Nucleus accumbens (tissue), 56 donors: ENCODE measurements at places on chromosomes 6 and 20.

DNA sequence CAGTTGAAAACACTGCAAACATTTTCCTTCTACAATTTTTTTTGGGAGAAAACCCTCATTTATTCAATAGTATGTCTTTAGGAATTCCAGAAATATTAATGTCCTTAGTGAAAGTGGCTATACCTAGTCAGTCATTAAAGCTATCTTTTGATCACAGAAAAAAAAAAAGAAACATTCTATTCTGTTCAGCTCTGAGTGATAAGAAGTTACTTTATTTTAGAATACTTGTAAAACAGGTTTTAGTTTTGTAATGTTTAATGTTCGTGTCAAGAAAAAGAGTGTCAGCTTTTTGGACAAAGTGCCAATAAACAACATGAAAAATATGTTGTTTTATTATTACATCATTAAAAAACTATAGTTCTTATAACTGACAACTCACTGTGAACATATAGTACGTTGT, 240.4 kb downstream of the OGFRL1 start:
- no peak for DNase-seq

GRCh38 chr6:127641905-127642304, 64.9 kb downstream of the C6orf58 start:
- DNase-seq, result no peak

DNA sequence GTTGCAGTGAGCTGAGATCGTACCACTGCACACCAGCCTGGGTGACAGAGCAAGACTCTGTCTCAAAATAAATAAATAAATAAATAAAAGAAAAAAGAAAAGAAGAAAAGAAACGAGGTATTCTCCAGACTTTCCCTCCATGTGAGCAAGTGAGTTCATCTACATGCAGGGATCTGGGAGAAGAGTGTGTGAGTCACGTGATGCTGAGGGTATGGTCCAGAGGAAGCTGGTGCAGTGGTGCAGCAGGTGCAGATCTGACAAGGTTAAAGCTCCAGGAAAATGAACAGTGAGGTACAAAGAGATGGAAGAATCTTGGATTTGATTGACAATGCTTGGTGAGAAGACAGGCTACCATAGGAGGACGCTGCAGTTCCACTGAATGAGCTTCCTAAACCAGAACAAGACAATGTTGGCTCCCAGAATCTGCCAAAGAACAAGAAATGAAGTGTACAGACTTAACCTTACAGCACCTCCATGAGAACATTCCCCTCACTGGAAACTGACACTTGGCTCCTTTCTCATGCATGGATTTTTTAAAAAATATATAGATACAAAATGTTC, 79.5 kb upstream of the BTBD3 start:
- no peak for DNase-seq

DNA sequence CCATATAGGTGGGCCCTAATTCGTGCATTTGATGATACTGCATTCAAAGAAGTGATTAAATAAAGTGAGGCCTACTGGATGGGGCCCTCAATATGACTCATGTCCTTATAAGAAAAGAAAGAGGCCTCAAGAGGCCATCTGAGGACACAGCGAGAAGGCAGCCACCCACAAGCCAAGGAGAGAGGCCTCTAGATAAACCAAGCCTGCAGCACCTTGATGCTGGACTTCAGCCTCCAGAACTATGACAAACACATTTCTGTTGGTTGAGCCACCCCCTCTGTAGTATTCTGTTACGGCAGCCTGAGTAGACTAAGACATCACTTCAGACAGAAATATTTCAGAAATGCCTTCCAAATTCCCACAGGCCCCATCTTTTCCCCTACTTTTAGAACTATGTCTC, 82.5 kb upstream of the PLEKHG1 start:
- no peak for DNase-seq

DNA sequence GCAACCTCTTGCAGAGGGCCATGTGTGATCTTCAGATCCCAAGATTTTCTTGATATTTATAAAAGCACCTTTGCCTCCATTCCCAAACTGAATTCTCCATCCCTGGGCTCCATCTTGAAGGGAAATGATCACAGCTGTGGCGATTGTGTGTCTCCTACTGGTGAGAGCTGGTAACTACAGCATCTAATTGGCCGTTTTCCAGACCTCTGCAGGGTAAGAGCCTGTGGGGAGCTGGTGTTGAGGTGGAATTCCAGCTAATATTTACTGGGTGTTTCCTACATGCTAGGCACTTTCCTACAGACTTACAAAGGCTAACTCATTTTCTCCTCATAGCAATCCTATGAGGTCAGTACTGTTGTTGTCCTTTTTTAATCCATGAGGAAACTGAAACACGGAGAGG, 59.2 kb upstream of the FNDC1 start:
- DNase-seq, result no peak

DNA sequence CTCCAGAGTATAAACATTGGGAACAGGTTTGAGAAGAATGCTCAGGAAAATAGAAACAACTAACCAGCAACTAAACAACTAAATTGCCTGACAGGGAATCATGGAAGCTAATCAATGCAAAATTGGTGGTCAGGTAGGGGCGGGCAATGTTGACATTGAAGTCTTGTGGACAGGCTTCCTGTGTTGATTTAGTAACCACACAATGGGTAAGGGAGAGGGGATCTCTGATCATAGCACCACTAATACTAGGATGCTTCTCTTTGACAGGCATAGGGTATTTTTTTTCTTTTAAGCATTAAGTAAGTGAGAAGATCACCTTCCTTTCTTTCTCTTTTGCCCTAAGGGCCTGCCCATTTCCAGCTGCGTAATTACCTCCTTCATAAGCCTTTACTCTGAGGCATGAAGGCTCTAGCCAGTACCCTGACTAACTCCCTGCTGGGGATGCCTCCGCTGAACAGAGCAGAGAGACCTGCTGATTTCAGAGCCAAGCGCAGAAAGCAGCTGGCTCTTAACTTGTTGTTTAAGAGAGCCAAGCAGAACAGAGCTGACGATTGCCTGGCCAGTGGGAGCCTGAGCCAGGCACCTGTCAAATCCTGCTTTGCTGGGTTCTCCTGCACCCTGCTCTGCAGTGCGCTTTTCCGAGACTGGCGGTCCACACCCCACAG, 118.7 kb downstream of the BMP2 start:
- no peak for DNase-seq

DNA sequence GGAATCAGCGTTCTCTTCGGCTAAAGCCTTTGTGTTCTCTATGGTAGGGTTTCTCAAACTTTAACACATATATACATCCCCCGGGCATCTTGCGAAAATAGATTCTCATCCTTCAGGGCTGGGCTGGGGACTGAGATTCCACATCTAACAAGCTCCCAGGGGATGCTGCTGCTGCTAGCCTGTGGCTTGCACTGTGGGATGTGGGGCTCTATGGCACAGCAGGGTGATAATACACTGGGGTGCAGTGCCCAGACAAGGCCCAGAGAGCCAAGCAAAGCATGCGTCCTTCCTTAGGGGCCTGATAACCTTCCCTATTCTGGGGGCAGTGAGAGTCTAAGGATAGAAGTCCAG, 102.0 kb downstream of the LAMP5 start:
- DNase-seq, result no peak

DNA sequence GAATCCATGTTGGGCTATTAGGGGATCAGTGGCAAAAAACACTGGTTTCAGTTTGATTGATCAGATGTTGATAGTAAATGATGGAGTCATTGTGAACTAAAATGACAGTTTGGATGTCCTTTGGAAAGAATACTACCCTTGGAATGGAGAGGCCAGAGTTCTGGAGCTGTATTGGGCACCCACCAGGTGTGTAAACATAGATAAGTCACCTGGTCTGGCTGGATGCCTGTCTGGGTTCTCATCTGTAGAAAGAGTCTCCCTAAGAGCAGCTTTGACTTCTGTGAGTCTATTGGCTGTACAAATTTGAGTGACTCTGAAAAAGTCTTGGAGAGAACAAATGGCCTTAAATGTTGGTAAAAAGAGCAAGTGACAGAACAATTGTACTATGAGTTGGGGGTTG, 115.0 kb downstream of the SCP2D1 start:
- no peak for DNase-seq

- no peak for DNase-seq
These were observed 5.8 kb upstream of the EEF1A2 start for GRCh38 chr20:63504642-63505041.

GRCh38 chr20:46268131-46268614, 40.1 kb downstream of the CDH22 start:
- no peak for DNase-seq

DNA sequence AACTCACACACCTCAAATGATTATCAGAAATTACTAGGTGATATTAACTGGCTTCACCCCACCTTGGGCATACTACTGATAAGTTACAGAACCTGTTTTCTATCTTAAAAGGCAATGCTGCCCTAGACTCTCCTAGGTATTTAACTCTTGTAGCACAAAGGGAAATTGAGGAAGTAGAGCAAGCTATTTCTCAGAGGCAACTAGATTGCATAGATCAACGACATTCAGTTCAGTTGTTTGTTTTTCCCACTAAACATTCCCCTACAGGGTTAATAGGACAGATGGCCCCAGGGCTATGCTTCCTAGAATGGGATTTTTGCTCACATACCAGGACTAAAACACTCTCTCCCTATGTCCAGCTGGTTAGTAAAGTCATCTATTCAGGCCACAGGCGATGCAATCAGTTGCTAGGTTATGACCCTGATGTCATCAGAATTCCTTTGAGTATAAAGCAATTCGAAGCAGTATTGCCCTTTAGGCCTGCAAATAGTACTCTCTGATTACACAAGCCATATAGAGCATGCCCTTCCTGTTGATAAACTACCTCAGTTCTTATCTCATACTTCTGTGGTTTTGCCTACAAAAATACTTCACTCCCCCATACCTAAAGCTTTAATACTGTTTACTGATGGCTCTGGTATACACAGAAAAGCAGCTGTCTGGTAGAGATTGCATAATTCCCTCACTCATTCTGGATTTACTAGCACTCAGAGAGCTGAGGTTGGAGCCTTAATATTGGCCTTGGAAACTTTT, 67.4 kb upstream of the ASCC3 start:
- no peak for DNase-seq

DNA sequence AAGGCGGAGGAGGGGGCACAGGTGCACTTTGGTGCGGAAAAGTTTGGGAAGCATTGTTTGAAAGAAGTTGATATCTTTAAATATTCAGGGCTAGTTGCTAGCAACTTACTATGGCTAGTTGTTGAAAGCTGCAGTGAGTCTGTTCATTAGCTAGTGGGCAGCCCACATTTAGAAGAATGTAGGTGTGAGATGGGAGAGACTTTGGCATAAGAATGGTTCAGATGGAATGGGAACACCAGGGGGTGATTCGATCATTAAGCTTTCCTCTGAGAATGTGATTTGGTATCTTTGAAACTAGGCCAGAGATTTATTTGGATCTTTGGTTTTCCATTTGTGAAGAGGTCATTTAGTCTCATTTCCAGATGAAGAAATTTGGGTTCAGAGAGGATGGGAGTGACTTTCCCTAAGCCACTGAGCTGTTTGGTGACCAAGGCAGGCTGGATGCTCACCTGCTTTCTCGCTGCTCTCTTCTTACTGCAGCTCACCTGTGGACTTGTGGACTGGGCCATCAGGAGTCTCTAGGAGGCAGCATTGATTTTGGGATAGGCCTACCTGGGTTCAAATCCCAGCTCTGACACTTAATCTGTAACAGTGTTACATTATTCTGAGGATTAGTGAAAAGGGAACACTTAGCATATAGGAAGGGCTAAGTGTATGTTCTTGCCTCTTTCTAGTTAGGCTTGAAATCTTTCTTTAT, 62.9 kb downstream of the CARMIL1 start:
- no peak for DNase-seq

DNA sequence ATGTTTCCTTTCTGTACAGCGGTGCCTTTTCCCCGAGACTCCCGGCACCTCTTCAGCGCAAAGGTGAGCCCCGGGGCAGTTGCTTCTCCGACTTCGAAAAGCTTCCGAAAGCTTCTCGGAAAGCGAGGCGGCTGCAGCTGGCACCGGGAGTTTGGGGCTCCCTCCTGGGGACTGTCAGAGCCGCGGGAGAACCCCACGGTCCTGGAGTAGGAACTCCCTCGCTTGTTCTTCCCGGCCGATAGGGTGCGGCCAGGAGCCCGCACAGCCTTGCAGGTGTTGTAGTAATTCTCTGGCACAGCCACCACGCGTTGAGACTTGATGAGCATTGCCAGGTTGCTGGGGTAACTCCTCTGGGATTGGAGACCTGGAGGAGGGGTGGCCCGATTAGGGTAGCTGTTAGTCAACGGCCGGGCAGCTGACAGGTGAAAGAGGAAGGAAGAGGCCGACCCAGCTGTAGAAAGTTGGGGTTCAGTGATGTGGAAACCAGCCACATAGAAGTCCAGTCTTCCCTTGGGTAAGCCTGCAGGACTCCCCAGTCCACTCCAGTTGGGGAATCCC, 721 bp downstream of the KDM1B start:
- DNase-seq, result peak; percentile 58

DNA sequence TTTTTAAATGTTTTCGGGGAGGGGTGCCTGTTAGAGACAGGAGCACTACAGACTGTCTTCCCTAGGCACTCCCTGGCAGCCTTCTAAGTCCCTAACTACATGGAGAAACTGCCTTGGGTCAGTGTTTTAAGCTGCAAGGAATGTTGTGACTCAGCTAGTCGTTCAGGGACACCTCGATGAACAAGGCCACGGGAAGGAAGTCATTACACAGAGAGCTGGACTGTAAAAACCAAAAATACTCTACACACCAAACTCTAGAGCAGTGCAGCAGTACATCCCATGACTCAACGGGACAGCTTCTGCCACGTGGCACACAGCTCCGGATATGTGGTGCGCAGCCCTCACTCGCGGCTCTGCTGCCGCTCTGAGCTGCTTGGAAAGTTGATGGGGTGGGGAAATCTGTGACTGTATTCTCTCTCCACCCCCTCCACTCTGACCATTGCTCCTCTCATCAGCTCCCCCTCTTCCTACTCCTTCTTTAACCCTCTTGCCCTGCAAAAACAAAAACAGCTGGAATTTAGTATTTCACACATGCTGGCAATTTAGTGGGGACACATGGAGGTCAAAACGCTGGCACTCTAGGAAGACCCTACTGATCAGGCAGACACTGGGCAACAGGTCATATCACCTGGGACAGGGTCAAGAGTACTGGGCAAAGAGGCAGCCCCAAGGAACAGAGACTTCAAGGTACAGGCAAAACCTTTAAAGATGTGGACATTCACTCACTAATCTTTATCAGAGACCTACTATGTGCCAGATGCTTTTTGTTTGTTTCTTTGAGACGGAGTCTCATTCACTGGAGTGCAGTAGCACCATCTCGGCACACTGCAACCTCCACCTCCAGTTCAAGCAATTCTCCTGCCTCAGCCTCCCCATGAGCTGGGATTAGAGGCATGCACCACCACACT, 10.9 kb upstream of the LPIN3 start:
- no peak for DNase-seq

GRCh38 chr6:70604254-70604653, 37.5 kb downstream of the SDHAF4 start:
- DNase-seq, result no peak
